ENCODE measurements at places on chromosomes 11 and 22.

DNA sequence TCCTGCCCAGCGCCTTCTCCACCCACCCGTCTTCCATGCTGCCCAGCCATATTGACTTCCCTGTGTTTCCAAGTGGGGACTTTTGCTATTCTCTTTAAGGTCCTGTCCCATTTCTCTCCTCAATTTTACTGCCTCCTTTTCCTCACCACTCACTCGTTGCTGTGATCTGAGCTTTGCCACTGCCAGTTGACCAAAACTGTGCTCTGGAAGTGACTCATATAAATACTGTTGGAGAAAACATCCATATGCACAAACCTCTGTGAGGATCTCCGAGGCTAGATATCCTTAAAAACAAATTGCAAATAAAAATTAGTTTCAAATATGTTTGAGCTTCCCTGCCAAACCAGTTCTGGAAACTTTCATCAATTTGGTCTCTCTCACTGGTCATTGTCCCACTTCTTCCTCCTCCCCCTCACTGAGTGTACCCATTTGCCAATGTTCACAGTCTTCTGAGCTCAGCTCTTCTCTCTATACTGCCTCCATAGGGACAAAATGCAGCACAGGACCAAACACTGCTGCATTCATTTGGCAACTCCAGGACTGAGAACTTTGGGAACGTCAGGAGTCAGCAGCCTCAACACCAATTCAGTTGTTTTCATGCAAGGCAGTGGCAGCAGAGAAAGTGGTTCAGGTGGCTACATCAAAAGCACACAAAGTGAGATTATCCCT is 34.0 kb upstream of the MMP13 start:
- DNase-seq = no peak

DNA sequence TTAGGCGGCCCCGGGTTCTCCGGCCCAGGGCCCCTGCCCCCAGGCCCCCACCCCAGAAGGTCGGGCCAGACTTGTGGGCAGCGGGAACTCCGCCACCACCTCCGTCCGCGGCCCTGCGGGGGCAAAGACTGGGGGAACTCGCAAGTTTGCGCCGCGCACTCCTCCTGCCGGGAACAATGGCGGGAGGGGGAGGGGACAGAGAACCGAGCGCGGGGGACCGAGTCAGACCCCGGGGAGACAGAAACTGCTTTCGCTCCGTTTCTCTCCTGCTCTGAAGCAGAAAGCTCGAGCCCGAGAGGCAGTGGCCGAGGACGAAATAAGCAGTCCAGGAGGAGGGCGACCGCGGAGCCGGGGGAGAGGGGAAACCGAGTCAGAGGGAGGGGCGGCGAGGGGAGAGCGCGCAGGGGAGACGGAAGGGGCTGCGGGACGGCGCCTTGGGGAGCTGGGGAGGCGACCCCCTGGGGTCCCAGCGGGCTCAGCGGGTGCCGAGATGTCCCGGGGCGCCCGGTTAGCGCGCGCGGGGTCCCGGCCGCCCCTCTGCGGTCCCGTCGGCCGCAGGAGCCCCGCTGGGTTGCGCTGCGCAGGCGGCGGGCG is 555 bp downstream of the TP53I11 start:
- no peak for DNase-seq

DNA sequence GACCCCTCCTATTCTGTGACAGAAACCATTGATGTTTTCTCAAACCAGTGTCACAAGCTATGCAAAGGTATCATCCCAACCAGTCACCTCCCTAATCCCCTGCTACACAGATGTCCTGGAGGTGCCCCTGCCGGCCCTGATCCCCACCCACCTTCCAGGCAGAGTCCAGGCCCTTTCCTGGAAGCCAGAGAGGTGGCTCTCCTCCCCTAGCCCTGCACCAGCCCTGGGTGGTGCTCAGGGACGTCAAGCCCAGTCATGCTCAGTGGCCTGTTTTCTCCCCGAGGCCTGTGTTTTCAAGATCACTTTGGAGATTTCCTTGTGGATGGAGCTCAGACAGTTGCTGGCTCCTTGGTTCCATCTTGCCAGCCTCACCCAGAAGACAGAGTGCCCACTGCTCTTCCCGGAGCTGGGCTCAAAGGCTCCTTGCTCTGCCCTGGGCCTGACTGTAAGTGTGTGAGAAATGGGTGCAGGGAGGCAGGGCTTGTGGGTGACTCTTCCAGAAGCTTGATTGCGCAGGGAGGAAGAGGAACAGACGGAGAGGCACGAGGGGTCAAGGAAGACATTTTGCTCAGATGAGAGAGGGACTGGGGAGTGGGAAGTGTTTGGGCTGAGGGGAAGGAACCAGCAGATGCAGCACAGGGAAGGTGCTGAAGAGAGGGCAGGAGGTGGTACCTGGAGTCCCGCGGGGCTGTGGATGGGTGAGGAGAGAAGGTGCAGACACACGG is 11.3 kb downstream of the P2RY6 start:
- DNase-seq = no peak

DNA sequence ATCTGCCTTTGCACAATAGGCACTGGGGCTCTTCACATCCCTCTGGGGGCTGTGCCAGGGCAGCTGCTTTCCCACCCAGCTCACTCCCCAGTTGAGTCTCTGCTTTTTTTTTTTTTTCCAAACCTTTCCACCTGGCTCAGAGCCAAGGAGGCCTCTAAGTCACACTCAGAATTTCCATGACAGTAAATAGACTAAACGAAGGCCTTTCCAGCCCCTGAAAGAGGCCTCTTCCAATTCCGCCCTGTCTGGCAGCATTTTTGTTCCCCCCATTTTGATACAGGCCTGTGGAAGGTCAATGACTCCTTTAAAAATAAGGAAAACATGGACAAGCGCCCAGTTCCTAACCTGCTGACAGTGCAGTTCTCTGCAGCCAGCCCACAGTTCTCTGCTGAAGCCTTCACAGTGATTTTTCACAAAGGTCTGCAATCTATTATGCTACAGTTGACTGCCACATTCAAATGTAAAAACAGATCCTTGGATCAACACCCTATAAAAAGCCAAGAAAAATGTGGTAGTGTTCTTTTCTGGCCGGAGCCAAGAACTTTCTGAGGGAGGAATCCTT is 107.5 kb upstream of the SESN3 start:
- DNase-seq = no peak

DNA sequence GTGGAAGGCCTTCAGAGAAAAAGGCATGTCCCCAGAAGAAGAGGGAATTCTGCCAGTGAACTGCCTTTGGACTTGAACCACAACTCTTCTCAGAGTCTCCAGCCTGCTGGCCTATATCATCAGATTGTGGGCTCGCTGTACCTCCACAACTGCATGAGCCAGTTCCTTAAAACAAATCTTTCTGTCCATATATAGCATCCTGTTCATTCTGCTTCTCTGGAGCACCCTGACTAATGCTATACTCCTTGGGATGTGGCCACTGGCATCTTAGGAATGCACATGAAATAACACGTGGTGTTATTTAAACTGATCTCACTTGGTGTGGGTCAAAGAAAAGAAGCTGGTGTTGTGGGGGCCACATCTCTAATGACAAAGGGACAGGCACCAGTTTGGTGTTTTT is 58.3 kb upstream of the VSTM5 start:
- peak; percentile 77 for DNase-seq
